NCI-H187 treated with DMSO at 0.1 percent for 48 hours (cell line): ENCODE measurements at places on chromosomes 4 and X.

- DNase-seq, result no peak
Measured at GRCh38 chrX:19682712-19683331, 167.5 kb upstream of the MAP3K15 start.

DNA sequence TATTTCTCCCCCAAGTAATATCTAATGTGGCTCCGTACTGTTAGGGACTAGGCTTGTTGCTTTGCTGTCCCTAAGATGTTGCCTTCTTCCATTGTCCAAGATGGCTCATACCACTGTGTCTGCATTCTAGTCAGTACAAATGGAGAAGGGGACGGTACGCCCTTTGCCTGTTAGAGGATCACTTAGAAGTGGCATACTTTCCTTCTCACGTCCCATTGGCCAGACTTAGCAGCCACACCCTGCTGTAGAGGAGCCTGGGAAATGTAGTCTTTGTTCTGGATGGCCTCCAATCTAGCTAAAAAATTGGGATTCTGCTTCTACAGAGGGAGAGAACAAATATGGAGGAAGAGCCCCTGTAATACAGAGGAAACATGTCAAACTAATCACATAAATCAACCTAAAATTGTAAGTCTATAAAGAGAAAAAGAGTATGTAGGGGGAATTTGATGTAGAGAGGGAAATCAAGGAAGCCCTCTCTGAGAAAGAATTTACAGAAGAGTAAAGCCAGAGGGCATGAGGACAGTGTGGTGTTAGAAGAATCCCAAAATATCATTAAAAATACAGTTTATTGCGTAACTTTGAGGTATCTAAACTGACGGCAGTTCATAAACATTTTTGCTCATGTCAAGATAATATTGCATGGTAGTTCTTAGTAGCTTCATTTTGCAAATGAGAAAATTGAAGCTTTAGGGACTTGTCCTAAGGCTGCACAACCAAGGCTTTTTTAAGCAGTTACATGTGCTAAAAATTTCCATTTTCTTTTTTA lies 15.1 kb downstream of the PRIMPOL start:
- no peak for DNase-seq

GRCh38 chr4:122091836-122092405 lies 60.2 kb upstream of the BLTP1 start:
- DNase-seq, result no peak

- DNase-seq, result no peak
Measured at GRCh38 chr4:73576381-73576780, 43.9 kb downstream of the RASSF6 start.

- DNase-seq, result no peak
Measured at GRCh38 chrX:50770702-50771101, 43.3 kb downstream of the SHROOM4 start.

- DNase-seq, result no peak
Measured at GRCh38 chr4:110629214-110629754, 6.4 kb upstream of the PITX2 start.

GRCh38 chr4:83569429-83569828 lies 33.5 kb downstream of the GPAT3 start:
- DNase-seq, result no peak

DNA sequence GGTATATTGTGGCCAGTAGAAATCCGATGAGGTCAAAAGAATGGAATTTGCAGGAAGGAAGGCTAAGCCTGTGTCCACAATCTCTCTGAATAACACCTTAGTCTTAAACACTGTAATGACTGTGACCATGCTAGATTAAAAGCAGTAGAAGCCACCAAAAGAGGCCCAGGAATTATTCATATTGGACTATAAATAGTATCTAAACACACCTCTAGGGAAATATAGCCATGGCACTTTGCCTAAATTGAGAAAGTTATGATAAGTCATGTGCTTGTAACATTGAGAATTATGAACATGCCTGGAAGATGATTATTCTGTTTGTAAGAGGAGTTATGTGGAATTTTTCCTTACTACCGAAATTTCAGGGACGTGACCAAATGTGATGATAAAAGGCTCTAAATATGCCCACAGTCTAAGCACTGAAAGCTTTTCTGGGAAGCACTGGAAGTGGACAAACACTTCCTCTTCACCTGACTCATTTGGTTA lies 298.5 kb downstream of the KCTD8 start:
- no peak for DNase-seq

GRCh38 chr4:181525634-181526033 lies 717.6 kb upstream of the TENM3 start:
- DNase-seq, result peak; percentile 55

GRCh38 chr4:85368240-85368639 lies 106.7 kb upstream of the ARHGAP24 start:
- DNase-seq, result no peak

DNA sequence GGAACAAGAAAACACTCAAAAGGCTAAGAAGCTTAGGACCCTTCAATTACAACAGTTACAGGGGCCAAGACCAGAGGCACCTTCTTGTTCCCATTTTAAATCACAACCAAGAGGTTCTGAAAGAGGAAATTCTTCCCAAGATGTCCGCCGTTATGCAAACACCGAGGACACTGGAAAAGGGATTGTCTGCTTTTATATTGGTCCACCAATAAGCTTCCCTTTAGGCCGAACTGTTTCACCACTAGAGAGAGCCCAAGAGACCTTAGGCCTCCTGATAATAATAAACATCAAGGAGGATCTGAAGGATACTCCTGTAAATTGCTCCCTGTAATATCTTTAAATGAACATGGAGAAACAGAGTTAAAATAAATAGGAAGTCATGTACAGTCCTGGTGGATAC lies 92.6 kb upstream of the NLRP2B start:
- no peak for DNase-seq

- DNase-seq, result no peak
Measured at GRCh38 chrX:136193771-136194170, 46.4 kb downstream of the FHL1 start.

GRCh38 chr4:146235654-146236177 lies 21.4 kb downstream of the REELD1 start:
- no peak for DNase-seq

- DNase-seq, result no peak
Measured at GRCh38 chrX:49257074-49257790, 7.3 kb downstream of the FOXP3 start.

GRCh38 chr4:61462451-61463326 lies 262.6 kb downstream of the ADGRL3 start:
- no peak for DNase-seq

DNA sequence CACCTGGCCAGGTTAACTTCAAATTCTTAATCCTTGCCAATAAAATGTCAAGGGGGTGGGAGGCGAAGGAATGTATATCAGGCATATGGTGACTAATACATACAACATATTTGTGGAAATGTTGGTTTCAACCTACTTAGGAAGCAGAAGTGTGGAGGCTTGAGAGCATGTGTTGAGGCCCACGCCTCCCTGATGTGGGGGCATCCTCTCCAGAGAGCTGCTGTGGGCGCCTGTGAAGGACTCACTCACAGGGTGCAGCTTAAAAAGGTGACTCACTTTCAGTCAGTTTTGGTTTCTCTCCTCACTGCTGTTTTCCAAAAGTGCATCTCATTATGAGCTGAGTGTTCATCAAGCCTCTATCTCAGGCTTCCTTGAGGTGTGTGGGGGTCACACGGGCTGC lies 27.5 kb downstream of the LNX1 start:
- no peak for DNase-seq

DNA sequence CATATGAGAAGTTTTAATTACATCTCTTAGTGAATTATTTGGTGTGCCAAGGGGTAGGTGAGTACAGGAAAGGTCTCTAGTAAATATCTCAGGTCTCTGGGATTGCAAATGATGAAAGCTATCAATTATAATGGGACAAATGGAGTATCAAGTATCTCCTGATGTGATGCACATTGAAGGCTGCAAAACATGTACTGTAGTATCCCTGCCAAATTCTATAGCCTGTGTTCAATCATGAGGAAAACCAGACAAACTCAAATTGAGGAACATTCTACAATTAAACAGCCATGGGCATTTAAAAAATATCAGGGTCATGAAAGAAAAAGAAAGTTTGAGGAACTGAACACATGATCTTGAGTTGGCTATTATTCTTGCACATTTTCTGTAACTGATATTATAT lies 665.4 kb upstream of the PABPC4L start:
- no peak for DNase-seq

DNA sequence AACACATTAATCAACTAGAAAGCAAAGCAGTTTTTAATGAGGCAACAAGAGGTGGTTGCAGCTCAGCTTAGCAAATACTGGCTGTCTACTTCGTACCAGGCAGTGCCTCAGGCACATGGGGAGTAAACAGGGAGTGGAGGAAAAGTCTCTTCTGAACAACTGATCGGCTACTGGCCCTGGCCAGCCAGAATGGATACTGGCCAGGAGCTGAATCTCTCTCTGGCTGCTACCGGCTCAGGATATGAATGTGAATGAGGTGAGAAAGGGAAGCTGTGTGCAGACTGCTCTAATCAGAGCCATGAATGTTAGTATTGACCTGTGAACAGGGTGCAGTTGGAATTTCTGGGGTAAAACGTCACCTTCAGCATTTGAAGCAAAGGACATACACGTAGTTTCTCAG lies 77.3 kb downstream of the STK32B start:
- no peak for DNase-seq

GRCh38 chr4:2280531-2281300 lies 18.8 kb upstream of the MXD4 start:
- DNase-seq, result no peak

DNA sequence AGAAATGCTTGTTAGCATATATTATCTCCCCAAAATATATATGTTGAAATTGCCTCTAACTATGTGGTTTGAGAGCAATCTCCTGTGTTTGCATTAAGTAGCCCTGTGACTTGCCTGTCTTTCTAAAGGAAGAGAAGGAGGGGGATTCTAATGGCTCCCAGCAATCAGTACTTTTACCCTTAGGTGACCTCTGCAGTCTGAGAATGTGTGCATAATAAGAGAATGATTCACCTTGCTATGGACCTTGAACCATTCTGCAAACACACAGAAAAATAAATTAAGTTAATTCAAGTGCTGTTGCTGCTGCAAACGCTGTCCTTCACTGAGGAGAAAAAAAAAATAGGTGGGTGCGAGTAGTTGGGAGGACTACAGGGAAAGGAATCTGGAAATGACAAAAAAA lies 322.2 kb downstream of the IQCM start:
- no peak for DNase-seq

GRCh38 chrX:9352243-9352642 lies 112.6 kb upstream of the TBL1X start:
- no peak for DNase-seq

GRCh38 chr4:156799121-156799589 lies 172.4 kb downstream of the PDGFC start:
- DNase-seq, result no peak

GRCh38 chrX:9401051-9401450 lies 63.8 kb upstream of the TBL1X start:
- no peak for DNase-seq

DNA sequence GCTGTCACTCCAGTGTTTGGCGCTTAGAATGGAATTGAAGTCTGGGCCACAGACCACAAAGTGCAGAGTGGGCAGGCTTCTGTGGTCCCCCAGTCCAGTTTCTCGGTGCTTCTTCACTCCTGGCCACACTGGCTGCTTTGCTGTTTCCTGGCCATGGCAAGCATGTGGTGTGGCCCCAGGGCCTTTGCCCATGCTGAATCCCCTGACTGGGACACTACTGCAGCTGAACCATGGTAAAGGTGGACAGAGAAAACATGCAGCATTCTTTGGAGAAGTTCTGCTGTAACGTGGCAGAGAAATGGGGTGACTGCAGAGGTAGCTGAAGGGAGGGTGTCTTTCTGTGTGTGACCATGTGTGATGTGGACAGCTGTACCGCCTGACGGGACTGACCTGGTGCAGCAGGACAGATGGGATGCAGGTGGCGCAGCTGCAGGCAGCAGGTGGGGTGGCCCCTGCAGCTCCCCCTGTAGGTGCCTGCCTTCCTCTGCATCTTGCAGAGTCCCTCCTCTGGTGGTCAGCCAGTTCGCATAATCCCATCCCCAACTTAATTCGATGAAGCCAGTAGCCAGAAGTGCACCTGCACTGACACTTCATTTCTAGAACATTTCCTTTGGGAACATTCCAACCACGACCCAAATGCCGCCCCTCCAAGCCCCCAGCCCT lies 13.2 kb upstream of the S100P start:
- DNase-seq, result no peak

GRCh38 chr4:48722509-48723446 lies 57.3 kb downstream of the FRYL start:
- DNase-seq, result no peak

DNA sequence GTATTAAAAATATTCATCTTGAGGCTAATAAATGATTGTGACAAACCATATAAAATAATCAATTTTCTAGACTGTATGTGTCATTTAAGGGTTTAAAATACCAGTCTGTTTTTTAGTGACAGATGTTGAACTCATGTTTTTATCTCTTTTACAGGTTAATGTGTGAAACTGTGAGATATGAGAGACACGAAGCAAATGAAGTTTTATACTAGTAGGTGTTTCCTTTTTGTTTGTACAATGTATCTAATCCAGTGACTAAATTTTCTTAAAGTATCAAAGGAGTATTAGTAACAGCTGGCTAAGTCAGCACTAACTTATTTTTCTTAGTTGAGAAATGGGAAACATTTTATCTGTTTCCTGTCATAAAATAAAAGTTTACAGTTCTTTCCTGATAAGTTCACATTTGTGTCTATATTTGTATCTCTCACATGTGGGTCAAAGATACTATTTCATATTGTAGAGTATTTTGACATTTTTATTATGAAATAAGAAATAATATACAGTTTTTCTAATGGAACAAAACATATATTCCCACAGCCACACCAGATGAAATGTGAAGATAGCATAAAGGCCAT lies 90.3 kb downstream of the RAPGEF2 start:
- DNase-seq, result no peak

DNA sequence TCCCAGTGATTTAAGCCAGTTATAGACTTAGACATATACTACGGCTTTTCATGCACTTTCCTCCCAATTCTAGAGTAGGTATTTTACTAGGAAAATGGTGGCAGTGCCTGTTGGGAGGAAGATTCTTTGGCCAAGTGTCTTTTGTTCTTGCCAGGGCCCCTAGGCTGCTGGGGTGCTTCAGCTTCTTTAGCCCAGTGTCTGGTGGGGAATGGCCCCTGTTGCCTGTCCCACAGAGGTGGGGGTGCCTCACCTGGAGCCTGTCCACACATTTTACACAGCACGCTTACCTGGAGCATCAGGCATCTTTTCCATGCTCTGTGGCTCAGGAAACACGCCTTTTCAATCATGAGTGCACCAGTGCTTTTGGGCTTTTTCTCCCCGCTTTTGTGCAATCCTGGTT lies 33.2 kb upstream of the MSANTD1 start:
- DNase-seq, result no peak

DNA sequence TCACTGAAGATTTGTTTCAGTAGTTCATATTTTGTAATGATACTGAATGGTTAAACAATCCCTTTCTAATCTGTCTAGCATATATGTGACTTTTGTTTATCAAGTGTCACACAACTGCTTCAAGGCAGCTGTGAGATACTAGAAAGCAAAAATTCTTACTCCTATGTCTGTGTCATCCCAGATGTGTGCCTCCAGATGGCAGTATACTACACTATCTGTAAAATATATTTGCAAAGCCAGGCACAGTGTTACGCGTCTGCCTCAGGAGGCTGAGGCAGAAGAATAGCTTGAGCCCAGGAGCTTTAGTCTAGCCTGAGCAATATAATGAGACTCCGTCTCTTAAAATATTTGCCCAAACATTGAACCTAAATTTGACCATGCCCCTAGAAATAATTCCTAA lies 4.0 kb downstream of the NUDT10 start:
- DNase-seq, result no peak
